T-helper 1 cell (primary cell): ENCODE measurements at places on chromosomes 3 and 15.

- DNase-seq: no peak
Observed at GRCh38 chr3:71600646-71601288, 17.2 kb upstream of the FOXP1 start.

DNA sequence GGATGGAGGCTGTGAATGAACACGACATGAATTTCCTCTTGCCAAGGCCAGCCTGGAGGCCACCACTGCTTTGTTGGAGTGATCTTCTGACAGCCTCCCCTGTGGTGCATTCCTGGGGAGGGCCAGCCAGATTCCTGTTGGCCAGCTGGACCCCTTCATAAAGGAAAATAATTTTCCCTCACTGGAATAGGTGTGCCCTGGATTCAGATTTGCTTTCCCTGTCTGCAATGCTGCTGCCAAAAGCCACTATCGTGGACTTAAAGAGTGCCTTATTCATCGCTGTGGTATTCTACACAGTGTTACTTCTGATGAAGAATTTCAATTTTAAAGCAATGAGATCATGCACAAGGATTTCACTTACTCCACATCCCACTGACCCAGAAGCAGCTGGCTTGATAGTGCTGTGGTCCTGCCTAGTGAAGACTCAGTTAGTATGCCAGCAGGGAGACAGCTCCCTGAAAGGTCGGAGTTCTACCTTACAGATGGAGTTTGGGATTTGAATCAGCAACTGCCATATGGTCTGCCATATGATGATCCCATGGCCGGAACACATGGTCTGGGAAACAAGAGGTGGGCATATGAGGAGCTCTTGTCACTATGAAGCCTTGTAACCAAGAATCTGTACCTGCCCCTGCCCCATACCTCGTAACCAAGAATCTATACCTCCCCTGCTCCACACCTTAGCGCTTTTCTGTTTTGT lies 145.2 kb downstream of the KLF13 start:
- DNase-seq: no peak

- no peak for DNase-seq
Observed at GRCh38 chr3:5011555-5012256, 32.5 kb downstream of the BHLHE40 start.

GRCh38 chr3:134460965-134461364 lies 24.8 kb downstream of the ANAPC13 start:
- no peak for DNase-seq

DNA sequence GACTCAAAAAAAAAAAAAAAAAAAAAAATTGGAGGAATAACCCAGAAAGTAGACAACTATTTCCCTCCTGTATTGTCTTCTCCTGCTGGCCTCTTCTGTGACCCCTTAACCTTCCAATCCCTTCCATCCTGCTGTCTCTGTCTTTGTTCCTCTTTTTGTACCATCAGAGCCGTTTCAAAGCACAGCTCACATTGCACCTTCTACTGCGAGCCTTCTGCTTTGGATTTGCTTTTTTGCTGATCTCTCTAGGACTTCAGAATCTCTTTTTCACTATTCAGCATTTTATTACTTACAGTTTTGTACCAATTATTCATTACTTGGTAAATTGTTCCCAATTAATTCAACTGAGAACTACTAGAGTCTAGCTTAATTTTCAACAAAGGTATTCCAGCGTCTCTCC lies 284.0 kb upstream of the TBL1XR1 start:
- DNase-seq: no peak
